GM18507 (cell line): ENCODE measurements at places on chromosomes 4 and X.
A peak's percentile ranks its signal among the peaks of the same experiment; 100 is the strongest.

GRCh38 chr4:148431401-148431800 lies 10.8 kb downstream of the NR3C2 start:
- DNase-seq = no peak

GRCh38 chrX:36957425-36958328 lies 50.5 kb upstream of the FAM47C start:
- no peak for DNase-seq

GRCh38 chr4:73620115-73620792 lies at the start of gene RASSF6:
Gene RASSF6 (minus strand): TSS chr4:73620436. CDS start chr4:73611795, 8,641 bp downstream.
- no peak for DNase-seq

GRCh38 chr4:114727461-114727860 lies 128.9 kb downstream of the UGT8 start:
- no peak for DNase-seq

- DNase-seq = no peak
Measured at GRCh38 chr4:174559894-174560293, 37.6 kb upstream of the HPGD start.

- no peak for DNase-seq
Measured at GRCh38 chr4:123421937-123422781, 25.6 kb downstream of the SPRY1 start.

GRCh38 chrX:155966876-155967275 lies 30.6 kb upstream of the IL9R start:
- peak; percentile 3 for DNase-seq

- DNase-seq = no peak
Measured at GRCh38 chr4:145178740-145179280, 1.6 kb downstream of the OTUD4 start.

- DNase-seq = no peak
Measured at GRCh38 chrX:154459832-154460231, 1.8 kb downstream of the PLXNA3 start.

- DNase-seq = no peak
Measured at GRCh38 chrX:10404436-10404835, 215.9 kb downstream of the MID1 start.

- no peak for DNase-seq
Measured at GRCh38 chr4:165537028-165537648, 158.3 kb downstream of the CPE start.

DNA sequence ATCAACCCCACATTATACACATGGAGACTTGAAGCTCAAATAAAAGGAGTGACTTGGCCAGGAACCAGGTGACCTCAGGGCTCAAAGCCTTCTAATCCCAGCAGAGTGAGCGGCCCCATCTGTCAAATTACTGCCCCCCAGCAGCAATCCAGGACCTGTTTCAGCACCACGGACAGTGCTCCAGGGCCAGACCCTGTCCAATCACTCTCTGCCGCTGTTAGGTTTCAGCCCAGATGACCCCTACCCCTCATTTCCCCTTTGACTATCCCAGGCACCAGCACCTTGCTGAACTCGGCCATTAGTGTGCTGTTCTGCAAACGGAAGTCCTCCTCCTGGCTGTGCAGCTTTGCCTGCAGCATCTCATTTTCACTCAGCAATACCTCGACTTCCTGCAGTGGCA lies 5.1 kb downstream of the GRIPAP1 start:
- no peak for DNase-seq

- DNase-seq = no peak
Measured at GRCh38 chr4:14783011-14783877, 219.0 kb upstream of the CPEB2 start.

DNA sequence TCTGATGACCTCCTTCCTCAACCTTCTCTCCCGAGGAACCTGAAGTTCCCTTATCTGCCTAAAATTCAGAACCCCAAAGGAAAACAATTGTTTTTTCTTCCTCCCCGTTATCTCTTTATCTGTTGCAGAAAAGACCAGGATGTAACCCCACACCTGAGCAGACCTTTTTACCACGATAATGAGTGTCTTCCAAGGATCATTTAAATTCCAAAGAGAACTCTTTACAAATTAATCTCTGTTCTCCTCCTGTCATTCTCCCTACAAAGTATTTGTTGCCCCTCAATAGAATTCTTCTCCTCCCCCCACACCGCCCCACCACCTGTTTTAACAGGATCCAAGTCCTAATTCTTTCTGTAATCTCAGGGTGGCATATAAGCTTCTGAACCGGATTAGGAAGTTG lies 78.5 kb upstream of the NLGN4X start:
- DNase-seq = no peak

DNA sequence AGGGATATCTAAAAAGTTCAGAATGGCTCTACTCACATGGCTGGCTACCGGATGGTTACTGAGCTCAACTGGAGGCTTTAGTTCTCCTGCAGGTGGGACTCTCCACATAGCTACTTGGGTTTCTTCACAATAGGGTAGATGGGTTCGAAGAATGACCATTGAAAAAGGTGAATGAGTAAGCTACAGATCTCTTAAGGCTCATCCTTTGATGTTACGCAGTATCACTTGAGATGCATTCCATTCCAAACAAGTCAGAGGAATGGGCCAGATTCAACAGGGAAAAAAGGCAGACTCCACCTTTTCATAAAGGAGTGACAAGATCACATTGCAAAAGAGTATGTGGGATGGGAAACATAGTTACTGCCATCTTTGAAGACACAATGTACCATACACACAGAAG lies 52.6 kb downstream of the DDX53 start:
- no peak for DNase-seq
